Karpas-422 (cell line): ENCODE measurements at places on chromosomes 4 and X.
A peak's percentile ranks its signal among the peaks of the same experiment; 100 is the strongest.

DNA sequence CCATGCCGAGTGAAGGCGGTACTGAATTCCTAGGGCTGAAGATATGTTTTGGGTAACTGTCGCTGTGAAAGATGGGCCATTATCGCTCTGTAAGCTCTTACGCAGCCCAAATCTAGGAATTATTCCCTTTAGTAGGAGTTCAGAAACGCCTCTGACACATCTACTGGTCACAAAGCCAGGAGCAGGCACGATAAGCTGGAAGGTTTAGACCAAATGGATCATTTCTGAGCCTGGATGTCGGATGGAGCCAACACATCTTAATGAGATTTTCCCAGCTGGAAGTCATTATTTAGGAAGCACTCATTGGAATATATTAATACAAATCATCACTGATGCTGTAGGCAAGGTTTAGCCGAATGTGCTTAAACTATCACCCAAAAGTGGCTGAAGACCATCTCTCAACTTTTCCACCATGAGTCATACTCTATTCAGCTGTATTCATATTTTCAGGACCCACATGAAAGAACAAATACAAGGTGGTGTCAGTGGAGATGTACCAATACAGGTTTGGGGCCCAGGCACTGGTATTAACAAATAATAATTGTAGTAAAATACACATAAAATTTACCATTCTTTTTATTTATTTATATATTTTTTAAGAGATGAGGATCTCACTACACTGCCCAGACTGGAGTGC is 34.2 kb upstream of the ATRX start:
- DNase-seq = no peak

DNA sequence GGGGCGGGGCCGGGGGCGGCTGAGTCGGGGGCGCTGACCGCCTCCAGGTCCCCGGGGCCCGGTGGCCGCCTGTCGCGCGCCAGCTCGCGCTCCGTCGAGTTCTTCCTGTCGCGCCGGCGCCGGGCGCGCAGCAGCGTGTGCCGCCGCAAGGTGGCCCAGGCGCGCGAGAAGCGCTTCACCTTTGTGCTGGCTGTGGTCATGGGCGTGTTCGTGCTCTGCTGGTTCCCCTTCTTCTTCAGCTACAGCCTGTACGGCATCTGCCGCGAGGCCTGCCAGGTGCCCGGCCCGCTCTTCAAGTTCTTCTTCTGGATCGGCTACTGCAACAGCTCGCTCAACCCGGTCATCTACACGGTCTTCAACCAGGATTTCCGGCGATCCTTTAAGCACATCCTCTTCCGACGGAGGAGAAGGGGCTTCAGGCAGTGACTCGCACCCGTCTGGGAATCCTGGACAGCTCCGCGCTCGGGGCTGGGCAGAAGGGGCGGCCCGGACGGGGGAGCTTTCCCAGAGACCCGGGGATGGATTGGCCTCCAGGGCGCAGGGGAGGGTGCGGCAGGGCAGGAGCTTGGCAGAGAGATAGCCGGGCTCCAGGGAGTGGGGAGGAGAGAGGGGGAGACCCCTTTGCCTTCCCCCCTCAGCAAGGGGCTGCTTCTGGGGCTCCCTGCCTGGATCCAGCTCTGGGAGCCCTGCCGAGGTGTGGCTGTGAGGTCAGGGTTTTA is 1.5 kb downstream of the ADRA2C start:
- no peak for DNase-seq

DNA sequence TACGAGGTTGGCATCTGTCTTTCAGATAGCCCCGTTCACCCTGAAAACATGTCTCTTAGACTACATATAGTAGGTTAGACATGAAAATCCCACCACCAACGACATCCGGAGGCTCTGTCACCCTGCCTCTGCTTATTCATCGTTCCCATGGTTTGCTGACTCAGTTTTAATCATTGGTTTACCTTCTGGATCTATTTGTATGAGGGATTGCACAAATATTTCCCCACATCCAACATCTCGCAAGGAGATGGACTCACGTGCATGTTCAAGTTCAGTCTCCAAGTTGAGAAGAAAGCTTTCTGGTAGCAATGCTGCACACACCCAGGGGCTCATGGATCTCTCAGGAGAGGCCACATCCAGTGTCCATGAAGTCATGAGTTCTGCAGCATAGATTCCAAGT is 10.8 kb downstream of the CETN2 start:
- peak; percentile 6 for DNase-seq

GRCh38 chr4:68613752-68614151 is 37.6 kb upstream of the UGT2B17 start:
- no peak for DNase-seq
